AG04449 (cell line): ENCODE measurements at places on chromosomes 4 and X.

- no peak for DNase-seq
Observed at GRCh38 chr4:19857380-19857779, 394.3 kb upstream of the SLIT2 start.

DNA sequence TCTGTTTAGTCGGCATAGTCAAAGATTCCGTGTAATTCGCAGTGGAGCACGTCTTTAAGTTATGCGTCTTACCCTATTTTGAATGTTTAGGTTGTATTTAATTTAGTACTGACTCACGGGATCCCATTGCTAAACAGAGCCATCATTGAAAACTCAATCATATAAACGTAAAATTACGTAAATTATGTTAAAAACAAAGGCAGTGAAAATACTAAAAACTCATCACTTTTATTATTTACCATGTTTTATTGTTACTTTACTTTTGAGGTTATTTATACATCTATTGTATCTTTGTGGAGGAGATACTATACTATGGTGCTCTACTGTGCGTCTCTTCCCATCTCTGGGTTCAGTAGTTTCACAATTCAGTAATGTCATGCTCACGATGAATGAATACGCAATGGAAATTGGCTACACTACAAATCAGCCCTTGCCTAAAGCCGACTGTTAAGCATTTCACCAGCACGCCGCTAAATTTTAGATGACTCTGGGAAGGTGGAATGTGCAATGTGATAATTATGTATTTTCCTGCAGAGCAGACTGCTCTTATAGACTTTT lies 944 bp downstream of the FUNDC2 start:
- no peak for DNase-seq

- no peak for DNase-seq
Observed at GRCh38 chrX:45843518-45843917, 642.8 kb upstream of the DIPK2B start.

DNA sequence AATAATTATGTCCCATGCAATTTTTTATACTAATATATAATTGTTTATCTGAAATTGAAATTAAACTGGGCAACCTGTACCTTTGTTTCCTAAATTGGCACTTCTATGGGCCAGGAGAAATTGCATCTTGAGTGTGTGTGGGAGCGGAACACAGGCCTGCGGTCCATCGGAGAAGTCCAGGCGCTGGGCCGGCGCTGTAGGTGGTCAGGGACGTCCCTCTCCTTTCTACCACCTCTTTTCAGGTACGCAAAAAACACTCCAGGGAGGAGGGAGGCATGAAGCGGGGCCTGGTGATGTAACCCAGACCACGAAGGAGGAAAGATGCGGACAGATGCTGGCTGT lies 717 bp downstream of the MGAT4D start:
- DNase-seq = no peak

DNA sequence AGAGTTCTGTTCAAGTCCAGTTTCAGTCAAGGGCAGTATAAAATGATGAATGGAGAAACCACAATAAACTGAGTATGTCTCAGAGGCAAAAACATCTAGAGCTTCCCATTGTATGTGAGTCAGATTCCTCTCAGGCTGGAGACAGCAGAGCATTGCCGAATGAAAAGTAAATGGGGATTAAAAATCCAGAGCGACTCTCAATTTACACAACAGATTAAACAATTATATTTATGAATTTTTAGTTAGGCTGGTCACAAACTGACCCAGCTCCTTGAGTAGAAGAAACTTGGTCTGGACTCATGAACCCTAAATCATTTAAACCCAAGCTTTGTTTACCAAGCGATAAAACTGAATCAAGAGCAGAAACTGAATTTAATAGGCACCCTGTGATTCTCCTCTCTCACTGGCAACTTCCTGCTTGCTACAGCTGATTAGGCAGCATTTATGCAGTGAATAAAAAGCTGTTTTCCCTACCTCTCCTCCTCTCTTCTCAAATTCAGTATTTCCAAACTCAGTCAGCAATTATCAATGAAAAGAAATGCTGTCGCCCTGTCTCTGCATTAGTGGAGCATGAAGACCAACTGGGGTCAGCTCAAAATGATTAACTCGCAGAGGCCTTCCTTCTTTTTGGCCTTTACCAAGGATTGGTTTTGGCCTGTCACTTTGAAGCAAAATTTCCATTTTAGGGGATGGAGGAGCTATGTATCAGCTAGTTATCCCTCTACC lies 568.0 kb downstream of the PDHA2 start:
- no peak for DNase-seq

GRCh38 chr4:145583191-145584055 lies 35.8 kb upstream of the MMAA start:
- no peak for DNase-seq

DNA sequence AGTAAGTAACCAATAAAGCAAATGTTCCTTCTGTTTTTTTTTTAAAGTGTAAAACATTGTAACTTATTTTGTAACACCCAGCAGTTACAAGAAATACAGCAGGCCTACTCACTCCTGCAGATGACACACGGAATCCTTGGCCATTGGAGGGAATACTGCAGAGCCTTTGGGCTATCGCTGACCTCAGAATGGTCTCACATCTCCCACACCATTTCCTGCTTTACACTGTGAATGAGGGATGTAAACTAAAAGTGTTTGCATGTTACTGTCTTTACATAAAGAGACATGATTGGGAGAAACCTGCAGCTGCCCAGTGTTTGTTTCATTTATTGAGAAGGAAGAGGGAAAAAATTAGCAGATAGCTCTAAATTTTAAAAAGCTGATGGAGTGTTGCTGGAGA lies 64.1 kb downstream of the USP46 start:
- DNase-seq = no peak

DNA sequence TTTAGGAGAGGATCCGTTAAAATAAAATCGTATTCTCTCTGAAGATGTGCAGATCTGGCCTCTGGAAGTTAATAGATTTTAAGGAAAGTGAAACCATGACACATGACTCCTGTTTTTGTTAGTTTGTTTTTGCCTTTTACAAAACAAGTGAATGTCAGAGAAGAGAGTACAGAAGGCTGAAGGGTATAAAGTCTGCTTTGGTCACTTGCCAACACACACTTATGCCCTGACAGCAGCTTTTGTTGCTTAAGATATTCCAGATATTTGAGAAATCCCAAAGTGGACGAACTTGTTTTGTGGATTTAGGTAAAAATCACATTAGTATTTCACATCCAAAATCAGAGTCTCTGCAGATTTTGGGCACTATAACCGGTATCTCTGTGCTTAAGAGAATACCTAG lies 192.4 kb upstream of the RASGEF1B start:
- no peak for DNase-seq

- DNase-seq = no peak
Observed at GRCh38 chr4:165133150-165133549, 20.5 kb upstream of the TMEM192 start.

DNA sequence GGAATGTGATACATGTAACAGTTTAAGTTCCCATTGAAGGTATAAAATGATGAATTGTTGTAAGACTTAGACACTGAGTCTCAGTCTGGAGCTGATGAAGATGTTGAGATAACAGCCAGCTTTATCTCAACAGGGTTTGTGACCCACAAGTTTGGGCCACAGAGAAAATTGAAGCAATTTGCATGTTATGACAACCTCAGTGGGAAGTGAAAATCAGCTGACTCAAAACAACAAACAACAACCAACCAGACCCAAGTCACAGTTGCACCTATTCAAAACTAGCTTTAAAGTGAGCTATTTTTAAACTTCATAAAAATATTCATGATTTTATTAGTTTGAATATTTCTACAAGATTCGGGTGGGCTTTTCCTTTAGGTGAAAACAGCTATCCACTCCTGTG lies 8.0 kb downstream of the SFRP2 start:
- DNase-seq = no peak

DNA sequence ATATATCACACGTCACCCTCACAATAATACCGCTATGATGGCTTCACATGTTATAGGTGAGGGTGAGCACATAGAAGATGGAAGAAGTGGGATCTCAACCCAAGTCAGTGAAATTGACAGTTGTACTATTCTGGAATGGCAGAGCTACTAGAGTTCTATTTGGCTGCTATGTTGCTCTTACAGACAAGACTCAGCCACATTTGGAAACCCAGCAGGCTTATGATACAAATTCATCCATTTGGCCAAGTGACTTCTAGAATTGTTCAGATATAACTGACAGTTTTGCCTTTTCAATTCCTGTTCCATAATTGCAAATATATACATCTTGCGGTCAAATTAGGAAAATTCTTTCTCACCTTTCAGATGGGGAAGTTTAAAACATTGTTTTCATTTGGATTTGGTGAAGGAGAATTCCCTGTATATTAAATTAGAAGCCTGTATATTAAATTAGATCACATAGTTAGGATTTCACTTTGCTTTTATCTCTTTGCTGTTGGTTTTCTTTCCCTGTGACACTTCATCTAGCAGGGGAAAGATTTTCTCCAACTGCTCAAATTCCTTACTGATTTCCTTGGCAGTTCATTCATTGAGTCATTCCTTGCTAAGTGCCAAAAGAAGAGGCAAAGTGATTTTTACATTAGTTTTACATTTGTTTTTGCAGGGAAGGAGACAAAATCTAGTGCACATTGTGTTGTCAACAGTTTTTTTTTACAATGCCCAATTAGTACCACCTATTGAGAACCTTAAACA lies 120.6 kb upstream of the TBC1D9 start:
- no peak for DNase-seq

GRCh38 chrX:56764975-56765791 lies 36.1 kb downstream of the NBDY start:
- no peak for DNase-seq

- no peak for DNase-seq
Observed at GRCh38 chrX:39773923-39774773, 323.6 kb downstream of the BCOR start.

- no peak for DNase-seq
Observed at GRCh38 chr4:25810461-25811373, 52.1 kb downstream of the SEL1L3 start.

DNA sequence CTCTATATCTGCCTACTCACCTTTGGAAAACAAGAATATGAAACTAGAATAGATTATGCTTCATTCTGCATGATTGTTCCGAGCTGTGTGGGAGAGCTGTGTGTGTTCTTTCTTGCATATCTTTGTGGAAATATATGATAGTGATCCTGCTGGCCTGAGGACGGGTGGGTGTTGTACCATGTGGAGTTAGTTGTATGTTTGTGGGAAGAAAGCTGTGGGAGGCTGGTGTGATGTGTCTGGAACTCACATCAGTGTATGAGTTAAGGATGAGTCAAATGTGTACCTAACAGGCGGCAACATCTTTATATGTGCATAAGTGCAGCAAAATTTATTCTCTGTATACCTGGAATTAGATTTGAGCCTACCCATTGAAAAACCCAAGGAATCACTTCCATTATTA lies 208.1 kb upstream of the ADGRL3 start:
- no peak for DNase-seq

GRCh38 chrX:114201622-114202021 lies 382.3 kb upstream of the HTR2C start:
- DNase-seq = no peak

DNA sequence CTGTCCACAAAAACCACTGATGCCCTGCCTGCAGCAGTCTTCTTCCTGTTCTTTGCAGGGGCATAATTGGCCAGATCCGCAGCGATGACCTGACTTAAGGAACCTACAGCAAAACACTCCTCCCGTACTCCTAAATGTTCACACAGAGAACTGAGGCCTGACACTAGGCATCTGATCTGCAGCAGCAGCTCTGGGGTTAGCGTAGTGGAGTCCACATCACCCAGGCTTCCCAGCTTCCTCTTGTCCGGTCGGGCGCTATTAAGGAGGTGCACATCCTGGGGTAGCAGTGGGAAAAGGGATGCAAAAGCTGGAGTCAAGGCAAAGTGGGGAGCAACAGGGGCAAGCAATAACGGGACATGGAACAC lies 758 bp downstream of the SCFD2 start:
- DNase-seq = no peak

DNA sequence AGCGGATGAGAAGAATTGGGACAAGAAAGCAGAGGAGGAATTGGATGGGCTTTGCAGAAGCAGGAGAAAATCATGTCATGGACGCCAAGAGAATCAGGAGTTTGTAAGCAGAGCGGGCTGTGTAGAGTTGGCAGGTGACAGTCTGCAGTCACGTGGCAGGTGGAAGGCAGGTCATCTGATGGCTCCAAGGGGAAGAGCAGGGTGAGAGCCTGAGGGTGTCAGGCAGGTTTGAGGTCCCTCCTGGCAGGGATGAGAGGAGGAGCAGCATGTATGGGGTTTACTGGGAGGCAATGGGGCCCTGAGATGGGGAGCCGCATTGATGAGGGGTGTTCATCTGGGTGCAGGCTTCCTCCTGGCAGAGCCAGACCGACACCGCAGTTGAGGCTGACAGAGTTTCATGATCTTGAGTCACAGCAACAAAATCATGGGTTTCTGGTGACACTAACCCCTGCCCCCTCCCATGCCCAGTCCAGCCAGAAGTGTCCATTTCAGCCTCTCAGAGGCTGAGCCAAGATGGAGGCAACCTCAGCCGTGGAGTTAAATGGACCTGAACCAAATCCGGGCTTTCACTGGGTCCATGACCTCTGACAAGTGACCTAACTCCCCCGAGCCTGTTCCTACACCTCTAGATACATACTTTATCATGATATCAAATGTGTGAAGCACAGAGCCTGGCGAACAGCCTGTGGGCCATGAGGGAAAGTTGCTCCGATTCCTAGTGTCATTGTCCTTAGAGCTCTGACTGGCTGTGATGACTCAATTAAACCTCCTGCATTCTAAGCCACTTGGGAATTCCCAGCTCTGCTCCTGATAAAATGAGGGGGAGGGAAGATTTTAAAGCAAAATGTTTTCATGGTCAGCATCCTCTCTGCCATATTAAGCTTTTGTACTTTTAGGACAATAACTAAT lies 36.1 kb downstream of the EVC start:
- no peak for DNase-seq

GRCh38 chrX:1283093-1283492 lies 14.5 kb downstream of the CSF2RA start:
- DNase-seq = no peak

- DNase-seq = no peak
Observed at GRCh38 chr4:165440415-165441158, 61.8 kb downstream of the CPE start.

- no peak for DNase-seq
Observed at GRCh38 chr4:26173619-26174018, 147.2 kb upstream of the RBPJ start.

DNA sequence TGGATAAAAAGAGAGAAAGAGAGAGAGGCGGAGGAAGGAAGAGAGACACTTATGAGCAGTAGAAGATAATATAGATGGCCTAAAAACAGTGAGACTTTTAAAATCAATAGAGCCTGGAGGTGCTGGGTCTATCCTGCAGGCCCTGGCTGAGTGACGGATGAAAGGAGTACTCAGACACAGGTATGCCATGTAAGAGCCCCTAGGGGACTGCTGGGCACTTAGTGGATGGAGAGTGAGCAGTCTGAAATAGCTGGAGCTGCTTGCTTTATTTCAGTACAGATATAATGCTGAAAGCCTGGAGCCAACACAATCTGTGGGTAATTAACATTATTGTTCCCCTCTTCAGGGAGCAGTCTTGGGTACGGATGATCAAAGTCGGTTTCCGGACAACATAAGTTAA lies 578.6 kb downstream of the SPOCK3 start:
- no peak for DNase-seq

DNA sequence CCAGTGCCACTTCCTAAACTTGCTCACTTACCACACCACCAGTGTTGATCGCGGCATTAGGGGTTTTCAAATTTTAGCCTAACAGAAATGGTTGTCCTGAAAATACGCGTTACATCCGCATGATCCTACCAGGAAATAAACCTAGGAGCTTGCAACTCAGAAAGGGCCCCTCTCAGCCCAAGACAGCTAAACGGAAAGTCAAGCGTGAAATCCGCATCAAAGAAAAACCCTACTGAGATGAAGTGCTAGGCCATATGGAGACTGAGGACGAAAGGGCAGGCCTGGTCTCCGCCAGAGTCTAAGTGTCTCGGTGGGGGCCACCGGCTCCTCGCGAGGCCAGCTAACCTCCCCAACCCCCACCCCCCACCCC lies 626 bp downstream of the YTHDC1 start:
- DNase-seq = no peak

GRCh38 chr4:28313729-28314713 lies 1453.4 kb downstream of the STIM2 start:
- no peak for DNase-seq
